ENCODE measurements at places on chromosomes 4 and X. TPM values are rescaled to one million over a fixed set of nuclear protein-coding genes. Genes with fewer than 3 reads are reported as not detected.

PTTG2 gene
- not detected for total RNA-seq

UGT8 gene
- total RNA-seq: 0.46 TPM

GUCY2F gene
- not detected for total RNA-seq

CRMP1 gene
- total RNA-seq: not detected

MAGEB16 gene
- not detected for total RNA-seq

FGG gene
- not detected for total RNA-seq

NRK gene
- total RNA-seq: not detected

LARP7 gene
- 46.1 TPM for total RNA-seq

HTRA3 gene
- not detected for total RNA-seq

PRPS1 gene
- total RNA-seq: 110 TPM

PCDH19 gene
- total RNA-seq: not detected

L1CAM gene
- total RNA-seq: 0.62 TPM

PDGFC gene
- total RNA-seq: 0.13 TPM

FAT1 gene
- total RNA-seq: not detected

MAGEC2 gene
- not detected for total RNA-seq

RTL9 gene
- total RNA-seq: not detected

CDS1 gene
- 0.20 TPM for total RNA-seq

TBC1D9 gene
- total RNA-seq: 0.13 TPM

PABPC1L2B gene
- total RNA-seq: not detected

PAGE2 gene
- total RNA-seq: not detected

ABCG2 gene
- total RNA-seq: 0.89 TPM

OPRPN gene
- total RNA-seq: not detected

NUDT11 gene
- total RNA-seq: 1.6 TPM

WNK3 gene
- total RNA-seq: 0.13 TPM

CT45A2 gene
- total RNA-seq: not detected

CT47B1 gene
- total RNA-seq: not detected

UGT2B10 gene
- total RNA-seq: not detected

PROM1 gene
- total RNA-seq: 0.72 TPM

AREG gene
- total RNA-seq: 0.38 TPM

DRD5 gene
- total RNA-seq: not detected

PNMA5 gene
- not detected for total RNA-seq

HEPH gene
- not detected for total RNA-seq

GAB3 gene
- total RNA-seq: 6.7 TPM

KCND1 gene
- total RNA-seq: 1.1 TPM
